ENCODE measurements at places on chromosomes 5 and 9.
A peak's percentile ranks its signal among the peaks of the same experiment; 100 is the strongest.

- no peak for DNase-seq
Measured at GRCh38 chr9:84300271-84300670, 40.3 kb downstream of the SLC28A3 start.

- no peak for DNase-seq
Measured at GRCh38 chr5:137997726-137998213, 35.1 kb downstream of the FAM13B start.

GRCh38 chr9:87517732-87518131 is 20.1 kb downstream of the DAPK1 start:
- no peak for DNase-seq

DNA sequence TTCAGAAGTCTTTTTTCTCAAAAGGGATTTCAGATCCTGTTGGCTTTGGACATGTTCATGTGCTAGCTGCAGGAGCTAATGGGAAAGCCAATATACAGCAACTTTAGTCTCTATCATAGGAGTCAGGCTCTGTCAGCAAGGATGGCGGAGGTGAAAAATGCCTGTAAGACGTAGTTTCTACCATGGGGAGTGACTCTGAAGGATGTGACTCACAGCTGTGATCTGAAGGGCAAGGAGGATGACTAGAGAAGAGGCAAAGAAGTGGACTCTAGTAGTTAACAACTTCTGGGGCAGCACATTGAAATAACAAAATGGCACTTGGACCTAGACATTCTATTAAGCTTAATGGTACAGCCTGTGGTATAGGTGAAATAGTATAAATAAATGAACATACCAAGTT is 3.1 kb upstream of the NDUFS4 start:
- no peak for DNase-seq

DNA sequence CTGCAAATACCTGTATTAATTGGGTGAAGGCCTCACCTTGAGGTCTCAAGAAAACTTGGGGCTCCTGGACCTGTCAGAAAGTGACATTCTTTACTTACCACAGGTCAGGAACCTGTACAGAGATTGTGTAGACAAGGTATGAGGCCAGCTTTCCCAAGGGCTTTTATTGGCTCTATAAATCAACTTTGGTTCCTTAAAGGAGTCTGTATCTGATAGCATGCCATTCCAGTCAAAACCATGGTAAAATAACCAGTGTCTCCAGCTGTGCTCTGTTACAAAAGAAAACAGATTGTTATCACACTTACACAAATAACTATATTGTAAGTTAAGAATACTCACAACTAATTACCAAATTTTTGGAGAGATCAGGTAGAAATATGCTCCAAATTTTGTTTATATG is 64.5 kb downstream of the COL15A1 start:
- DNase-seq, result no peak

DNA sequence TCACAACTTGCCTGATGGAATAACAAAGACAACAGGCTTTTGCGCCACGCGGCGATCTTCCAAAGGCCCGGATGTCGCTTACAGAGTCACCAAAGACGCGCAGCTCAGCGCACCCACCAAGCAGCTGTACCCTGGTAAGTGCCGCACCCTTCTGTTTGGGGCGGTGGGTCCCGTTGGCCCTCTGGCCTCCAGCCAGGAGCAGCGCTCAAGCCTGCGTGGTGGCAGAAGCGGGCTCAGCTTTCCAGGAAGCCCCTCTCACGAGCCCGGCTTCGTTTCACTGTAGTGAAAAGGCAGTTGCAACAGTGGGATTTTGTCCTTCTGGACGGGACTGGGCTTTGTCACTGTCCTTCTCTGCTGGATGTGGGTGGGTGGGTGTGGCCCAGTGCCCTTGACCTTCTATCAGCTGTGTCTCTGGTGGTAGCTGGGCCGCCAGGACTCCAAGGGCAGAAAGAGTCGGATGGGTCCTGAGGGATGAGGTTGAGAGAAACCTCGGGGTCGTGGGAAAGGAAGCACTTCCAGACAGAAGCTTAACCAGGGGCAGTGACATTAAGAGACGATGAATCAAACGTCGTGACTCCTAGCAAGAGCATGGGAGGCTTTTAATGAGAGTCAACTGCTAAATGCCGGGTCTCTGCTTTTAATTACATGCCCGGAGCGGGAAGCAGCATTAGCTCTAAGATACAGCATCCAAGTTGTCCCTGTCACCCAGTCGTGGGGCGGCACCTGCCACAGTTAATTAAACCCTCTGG is 49.5 kb downstream of the COL5A1 start:
- peak; percentile 36 for DNase-seq

DNA sequence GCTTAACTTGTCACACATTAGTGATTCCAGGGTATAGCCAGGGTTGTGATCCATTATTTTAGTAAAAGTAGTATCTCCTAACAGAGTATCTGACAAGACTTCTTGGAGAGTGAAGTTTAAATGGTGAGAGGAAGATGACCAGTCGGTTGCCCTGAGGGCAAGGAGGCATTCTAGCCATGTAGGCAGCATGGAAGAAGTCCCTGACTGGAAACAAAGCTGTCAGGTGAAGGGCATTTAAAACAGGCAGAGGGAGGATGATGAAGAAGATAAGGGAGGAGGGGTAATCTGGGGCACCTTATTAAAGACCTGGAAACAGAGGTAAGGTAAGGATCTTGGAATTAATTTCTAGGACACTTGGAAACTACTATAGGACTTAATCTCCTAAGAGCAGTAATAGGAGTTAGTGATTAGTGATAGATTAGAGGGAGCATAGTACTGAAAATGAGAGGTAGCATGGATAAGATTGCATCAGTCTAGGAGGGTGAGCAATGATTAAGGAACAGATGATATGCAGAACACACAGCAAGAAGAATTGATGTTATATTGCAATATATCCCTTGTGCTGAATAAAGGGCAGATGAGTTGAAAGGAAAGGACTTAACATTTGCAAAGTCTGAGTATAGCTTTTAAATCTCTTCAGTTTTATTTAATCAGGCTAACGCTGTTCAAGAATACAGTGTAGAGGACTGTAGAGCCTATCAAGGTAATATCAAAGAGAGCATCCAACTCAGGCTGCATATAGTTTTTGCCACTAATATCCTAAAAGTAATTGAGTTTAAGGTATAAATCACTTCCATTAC is 9.6 kb downstream of the KIF2A start:
- DNase-seq, result no peak

DNA sequence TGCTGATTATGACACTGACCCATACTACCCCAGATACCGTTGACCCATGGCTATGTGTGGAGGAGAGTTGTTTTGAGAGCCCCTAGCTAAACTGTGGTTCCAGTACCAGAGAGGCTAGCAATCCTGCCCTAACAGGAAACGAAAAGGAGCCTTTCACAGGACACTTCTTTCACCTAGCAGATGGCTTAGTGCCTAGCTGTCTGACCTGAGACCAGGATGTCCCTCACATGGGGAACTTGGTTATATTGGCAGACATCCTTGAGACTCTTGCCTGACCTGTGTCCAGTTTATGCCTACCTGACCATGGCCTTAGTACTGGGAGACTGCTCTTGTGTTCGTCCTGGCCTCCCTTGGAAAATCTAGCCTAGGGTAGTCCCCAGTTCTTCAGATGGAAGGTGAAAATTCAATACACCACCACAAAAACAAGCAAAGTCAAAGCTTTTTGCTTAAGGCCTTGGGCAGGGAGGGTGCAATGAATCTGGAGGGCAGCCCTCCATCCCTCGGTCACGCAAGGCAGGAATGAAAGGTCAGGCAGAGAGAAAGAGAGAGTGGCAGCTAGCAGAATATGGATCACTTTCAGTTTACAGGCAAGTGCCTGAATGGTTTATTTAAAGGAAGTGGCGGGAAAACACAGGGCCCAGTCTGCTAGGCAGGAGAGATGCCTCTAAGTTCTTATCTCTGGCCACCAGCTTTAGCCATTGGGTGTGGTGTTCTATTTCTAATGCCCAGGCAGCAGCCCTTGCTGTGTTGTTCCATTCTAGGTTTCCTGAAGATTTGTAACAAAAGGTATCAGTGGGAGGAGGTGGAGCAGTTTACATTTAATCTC is 16.4 kb upstream of the ZNF474 start:
- no peak for DNase-seq

DNA sequence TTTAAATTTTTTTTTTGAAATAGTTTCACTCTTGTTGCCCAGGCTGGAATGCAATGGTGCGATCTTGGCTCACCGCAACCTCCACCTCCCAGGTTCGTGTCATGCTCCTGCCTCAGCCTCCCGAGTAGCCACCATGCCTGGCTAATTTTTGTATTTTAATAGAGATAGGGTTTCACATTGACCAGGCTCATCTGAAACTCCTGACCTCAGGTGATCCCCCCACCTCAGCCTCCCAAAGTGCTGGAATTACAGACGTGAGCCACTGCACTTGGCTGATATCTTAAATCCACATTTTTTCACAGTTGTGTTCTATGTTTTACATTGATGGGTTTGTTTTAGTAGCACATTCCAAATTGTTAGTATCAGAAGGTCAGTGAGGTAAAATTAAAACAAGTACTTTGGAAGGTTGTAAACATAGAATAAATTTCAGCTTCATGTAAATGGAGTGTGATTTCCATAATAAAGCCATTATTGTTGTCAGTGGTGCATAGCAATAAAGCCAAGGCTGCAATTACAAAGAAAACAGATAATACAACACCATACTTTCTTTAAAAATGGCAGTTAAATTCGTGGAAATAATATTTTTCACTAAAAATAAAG is 287.2 kb downstream of the ARRDC3 start:
- no peak for DNase-seq
